SK-N-SH (cell line): ENCODE measurements at places on chromosomes 6 and 20.

DNA sequence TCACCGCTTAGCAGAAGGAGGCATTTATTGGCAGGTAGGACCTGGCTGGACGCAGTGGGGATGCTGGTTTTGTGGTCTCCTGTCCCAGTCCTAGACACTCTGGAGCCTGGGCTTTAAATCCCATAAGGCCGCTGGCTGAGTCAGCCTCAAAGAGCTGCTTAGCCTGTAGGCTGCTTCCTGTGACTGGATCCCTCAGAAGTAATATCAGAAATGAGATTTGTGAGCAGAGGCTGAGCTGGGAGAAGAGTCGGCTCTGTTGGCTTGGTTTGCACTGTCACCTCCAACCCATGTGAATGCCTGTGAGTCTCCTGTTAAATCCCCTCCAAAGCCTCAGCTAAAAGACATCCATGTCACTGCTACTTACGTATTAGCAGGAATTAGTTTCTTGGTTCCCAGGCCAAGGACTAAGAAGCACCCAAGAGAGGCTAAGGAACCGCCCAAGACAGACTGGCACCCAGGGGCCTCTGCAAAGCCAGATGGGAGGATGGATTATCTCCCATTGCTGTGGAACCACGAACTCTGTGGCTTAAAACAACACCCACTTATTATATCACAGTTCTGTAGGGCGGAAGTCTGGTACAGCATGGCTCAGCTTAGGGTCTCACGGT lies 289.4 kb downstream of the CDC5L start:
- no peaks in the 10 kb centered on the region for H3K4me1 ChIP-seq
- no peaks in the 10 kb centered on the region for H3K36me3 ChIP-seq
- no peak for DNase-seq
- H3K27me3 ChIP-seq, result no peaks in the 10 kb centered on the region
- no peak overlapping the region for H3K4me3 ChIP-seq

- H3K36me3 ChIP-seq, result no peaks in the 10 kb centered on the region
- H3K4me3 ChIP-seq, result no peak overlapping the region
- no peak overlapping the region for H3K27ac ChIP-seq
- peaks cover 2% of the 10 kb centered on the region for H3K4me1 ChIP-seq
- DNase-seq, result peak; percentile 8
Measured at GRCh38 chr6:132972971-132973370, 158.6 kb downstream of the RPS12 start.

DNA sequence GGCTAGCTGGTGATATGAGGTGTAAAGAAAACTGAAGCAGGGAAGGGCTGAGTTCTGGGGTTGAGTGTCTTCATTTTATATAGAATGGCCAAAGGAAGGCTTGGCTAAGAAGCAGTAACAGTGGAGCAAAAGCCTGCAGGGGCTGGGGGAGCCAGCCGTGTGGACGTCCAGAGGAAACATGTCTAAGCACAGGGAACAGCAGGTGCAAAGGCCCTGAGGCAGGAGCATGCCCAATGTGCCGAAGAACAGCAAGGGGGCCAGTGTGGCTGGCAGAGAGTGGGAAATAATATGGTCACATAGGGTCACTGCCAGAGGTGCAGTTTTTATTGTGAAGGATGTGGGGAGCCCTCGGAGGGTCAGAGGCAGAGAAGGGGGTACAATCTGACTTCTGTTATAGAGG lies 60.5 kb upstream of the KCNG1 start:
- H3K4me3 ChIP-seq, result no peak overlapping the region
- no peaks in the 10 kb centered on the region; the same call in 1 of the 2 replicates for H3K4me1 ChIP-seq
- H3K36me3 ChIP-seq, result no peaks in the 10 kb centered on the region
- H3K27ac ChIP-seq, result no peak overlapping the region
- H3K27me3 ChIP-seq, result peaks cover 24% of the 10 kb centered on the region
- no peak for DNase-seq

GRCh38 chr20:31910071-31910803 lies 39.8 kb downstream of the TTLL9 start:
- DNase-seq, result no peak
- H3K27ac ChIP-seq, result no peak overlapping the region
- no peaks in the 10 kb centered on the region for H3K36me3 ChIP-seq
- peaks cover 14% of the 10 kb centered on the region; the same call in 1 of the 2 replicates for H3K4me1 ChIP-seq

- H3K27ac ChIP-seq, result no peak overlapping the region
- no peaks in the 10 kb centered on the region for H3K36me3 ChIP-seq
- H3K27me3 ChIP-seq, result no peaks in the 10 kb centered on the region
- H3K4me1 ChIP-seq, result peaks cover 4% of the 10 kb centered on the region; the same call in 1 of the 2 replicates
- no peak overlapping the region for H3K4me3 ChIP-seq
Measured at GRCh38 chr20:63370618-63371187, 9.6 kb upstream of the CHRNA4 start.

DNA sequence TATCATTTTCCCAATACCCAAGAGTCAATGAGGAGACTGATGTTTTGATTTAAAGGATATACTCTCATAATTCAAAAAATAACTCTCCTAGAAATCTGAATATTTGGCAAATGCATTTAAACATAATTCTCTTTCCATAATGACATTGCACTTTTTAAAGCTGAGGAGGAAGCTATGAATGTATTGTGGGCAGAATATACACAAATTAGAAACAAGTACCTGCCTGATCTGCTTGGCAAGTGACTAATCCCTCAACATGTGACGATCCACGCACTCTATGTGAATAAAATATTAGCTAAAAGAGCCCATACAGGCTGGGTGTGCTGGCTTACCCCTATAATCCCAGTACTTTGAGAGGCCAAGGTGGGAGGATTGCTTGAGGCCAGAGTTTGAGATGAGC lies 88.3 kb upstream of the CCDC28A start:
- H3K4me1 ChIP-seq, result no peaks in the 10 kb centered on the region
- DNase-seq, result no peak
- no peak overlapping the region for H3K27ac ChIP-seq
- H3K4me3 ChIP-seq, result no peak overlapping the region
- H3K27me3 ChIP-seq, result peaks cover 7% of the 10 kb centered on the region; the same call in 1 of the 2 replicates
